A549 treated with GW870086 at 1 μM for 4 hours (cell line): ENCODE measurements at places on chromosomes 2 and 18. TPM values are rescaled to one million over a fixed set of nuclear protein-coding genes. Genes with fewer than 3 reads are reported as not detected.

The OST4 gene
- total RNA-seq = 525 to 622 TPM (median 552 TPM) in 5 replicates

The SCYGR4 gene
- total RNA-seq = not detected in 5 replicates

The TMEM37 gene
- 0.98 to 1.9 TPM (median 1.6 TPM) in 5 replicates for total RNA-seq

The DCDC2C gene
- 0.19 to 0.68 TPM (median 0.30 TPM) in 3 of 5 replicates, not detected in the others for total RNA-seq

The EFEMP1 gene
- total RNA-seq = 28.4 to 50.0 TPM (median 45.7 TPM) in 5 replicates

The DLX2 gene
- 0.40 to 0.81 TPM (median 0.61 TPM) in 5 replicates for total RNA-seq

The RIT2 gene
- total RNA-seq = not detected in 5 replicates

The ZBTB7C gene
- total RNA-seq = 0.12 to 0.33 TPM (median 0.19 TPM) in 5 replicates

The TMEM169 gene
- 0.31 to 0.64 TPM (median 0.42 TPM) in 5 replicates for total RNA-seq

The TRIB2 gene
- 0.08 to 0.69 TPM (median 0.49 TPM) in 5 replicates for total RNA-seq

The RPRM gene
- 0.11 TPM in 1 of 5 replicates, not detected in the others for total RNA-seq

The CAPN14 gene
- 0.05 TPM in 1 of 5 replicates, not detected in the others for total RNA-seq

The CFAP210 gene
- total RNA-seq = 0.13 to 0.81 TPM (median 0.42 TPM) in 5 replicates

The YES1 gene
- total RNA-seq = 14.9 to 32.0 TPM (median 22.7 TPM) in 5 replicates
